ENCODE measurements at places on chromosomes 16 and 17. TPM values are rescaled to one million over a fixed set of nuclear protein-coding genes. Genes with fewer than 3 reads are reported as not detected.

DNA sequence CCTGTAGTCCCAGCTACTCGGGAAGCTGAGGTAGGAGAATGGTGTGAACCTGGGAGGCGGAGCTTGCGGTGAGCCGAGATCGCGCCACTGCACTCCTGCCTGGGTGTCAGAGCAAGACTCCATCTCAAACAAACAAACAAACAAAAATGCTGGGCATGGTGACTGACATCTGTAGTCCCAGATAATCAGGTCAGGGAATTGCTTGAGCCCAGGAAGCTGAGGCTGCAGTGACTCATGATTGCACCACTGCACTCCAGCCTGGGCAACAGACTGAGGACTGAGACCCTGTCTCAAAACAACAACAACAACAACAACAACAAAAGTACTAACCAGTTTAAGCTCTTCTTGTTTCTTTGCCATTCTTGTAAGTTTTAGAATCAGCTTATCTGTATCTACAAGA, 383.0 kb upstream of the PMFBP1 start:
- H3K4me3 ChIP-seq: no peak overlapping the region
- peak; percentile 21 for DNase-seq
- H3K4me1 ChIP-seq: no peaks in the 10 kb centered on the region
- no peaks in the 10 kb centered on the region for H3K36me3 ChIP-seq
- H3K27ac ChIP-seq: no peak overlapping the region

DNA sequence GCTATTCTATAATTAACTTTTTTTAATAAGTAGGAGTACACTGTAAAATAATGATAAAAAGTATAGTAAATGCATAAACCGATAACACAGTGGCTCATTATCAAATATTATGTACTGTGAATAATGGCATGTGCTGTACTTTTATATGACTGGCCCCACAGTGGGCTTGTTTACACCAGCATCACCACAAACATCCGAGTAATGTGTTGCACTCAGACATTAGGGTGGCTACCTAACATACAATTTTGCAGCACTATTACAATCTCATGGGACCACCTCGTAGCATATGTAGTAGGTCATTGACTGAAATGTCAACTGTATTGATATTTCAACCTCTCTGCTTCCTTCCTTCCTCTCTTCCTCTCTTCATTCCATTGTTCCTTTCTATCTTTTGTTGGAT, 51.7 kb downstream of the TBX4 start:
- H3K4me1 ChIP-seq: peaks cover 16% of the 10 kb centered on the region
- no peaks in the 10 kb centered on the region for H3K27me3 ChIP-seq
- no peaks in the 10 kb centered on the region for H3K36me3 ChIP-seq
- no peak for DNase-seq
- no peak overlapping the region for H3K4me3 ChIP-seq

DNA sequence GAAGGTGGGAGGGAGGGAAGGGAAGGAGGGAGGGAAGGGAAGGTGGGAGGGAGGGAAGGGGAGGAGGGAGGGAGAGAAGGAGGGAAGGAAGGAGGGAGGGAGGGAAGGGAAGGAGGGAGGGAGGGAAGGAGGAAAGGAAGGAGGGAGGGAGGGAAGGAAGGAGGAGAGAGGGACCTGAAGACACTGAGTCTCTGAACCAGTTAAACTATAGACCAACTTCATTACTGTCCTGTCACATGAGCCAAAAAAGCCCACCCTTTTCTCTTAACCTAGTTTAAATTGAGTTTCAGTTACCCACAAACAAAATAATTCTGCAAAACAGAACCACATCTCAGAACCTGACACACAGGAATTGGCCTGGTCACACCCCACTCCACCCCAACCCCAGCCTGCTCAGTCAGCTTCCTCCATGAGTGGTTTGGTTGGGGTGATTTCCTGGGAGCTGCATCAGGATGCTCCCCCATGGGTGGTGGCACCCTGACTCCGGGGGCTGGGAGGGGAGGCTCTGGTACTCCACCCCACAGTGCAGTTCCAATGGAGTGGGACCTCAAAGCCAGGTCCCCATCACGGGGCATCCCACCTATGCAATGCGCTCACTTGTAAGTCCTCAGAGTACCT, 4.7 kb upstream of the PRR29 start:
- H3K27ac ChIP-seq: no peak overlapping the region
- no peak overlapping the region for H3K4me3 ChIP-seq
- no peaks in the 10 kb centered on the region for H3K36me3 ChIP-seq
- H3K4me1 ChIP-seq: no peaks in the 10 kb centered on the region

DNA sequence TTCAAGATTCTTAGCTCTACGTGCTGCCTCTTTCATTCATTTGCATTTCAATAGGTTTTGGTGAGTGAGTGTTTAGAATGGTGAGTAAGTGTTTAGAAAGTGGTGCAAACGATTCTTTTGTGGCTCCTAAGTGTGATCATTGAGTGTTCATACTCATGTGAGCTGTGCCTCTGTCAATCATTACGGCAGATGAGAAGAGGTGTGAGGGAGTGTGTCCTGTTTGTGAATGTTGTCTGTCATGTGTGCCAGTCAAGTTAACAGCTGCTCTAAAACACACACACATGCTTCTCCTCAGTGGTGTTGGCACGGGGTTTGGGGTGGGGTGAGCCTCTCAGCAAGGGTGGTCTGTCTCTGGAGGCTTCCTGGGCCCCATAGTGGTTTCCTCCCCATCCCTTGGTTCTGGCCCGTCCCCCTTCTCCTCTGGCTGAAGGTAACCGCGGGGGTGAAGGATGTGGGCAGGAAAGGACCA, 11.4 kb downstream of the MYL4 start:
- H3K4me3 ChIP-seq: no peak overlapping the region
- H3K4me1 ChIP-seq: peaks cover 8% of the 10 kb centered on the region
- no peaks in the 10 kb centered on the region for H3K27me3 ChIP-seq

GRCh38 chr16:88896238-88897070, 30.0 kb upstream of the PABPN1L start:
- no peaks in the 10 kb centered on the region for H3K27me3 ChIP-seq
- DNase-seq: no peak
- H3K27ac ChIP-seq: no peak overlapping the region
- H3K4me1 ChIP-seq: no peaks in the 10 kb centered on the region
- H3K4me3 ChIP-seq: no peak overlapping the region

DNA sequence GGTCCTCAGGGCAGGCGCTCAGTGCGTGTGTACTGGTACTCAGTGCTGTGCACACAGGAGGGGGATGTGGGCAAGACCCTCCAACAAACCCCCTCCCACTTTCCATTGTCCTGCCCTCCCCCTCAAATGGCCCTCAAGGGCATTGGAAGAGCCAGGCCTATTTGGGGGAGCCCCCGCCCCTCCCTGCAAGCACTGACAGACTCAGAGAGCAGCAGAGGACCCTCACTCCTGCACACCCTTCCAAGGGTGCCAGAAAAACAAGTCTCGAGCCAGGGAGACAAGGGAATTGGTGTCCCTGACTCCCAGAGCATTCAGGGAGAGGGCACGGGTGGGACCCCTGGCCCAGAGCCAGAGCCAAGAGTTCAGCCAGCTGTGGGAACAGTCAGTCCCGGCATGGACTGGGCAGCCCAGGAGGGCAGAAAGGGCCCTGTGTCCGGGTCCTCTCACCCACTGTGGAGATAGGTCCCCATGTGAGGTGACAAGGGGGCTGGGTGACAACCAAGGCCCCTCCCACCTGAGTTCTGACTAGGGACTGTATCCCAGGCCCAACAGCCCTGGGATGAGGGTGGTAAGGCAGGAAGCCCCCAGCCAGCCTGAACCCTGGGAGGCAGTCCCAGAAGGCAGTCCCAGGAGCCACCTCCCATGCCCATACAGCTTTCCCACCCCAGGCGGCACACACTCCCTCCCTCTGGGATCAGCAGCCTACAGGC, 12.1 kb upstream of the KRTAP17-1 start:
- no peak for DNase-seq
- H3K36me3 ChIP-seq: no peaks in the 10 kb centered on the region
- no peak overlapping the region for H3K4me3 ChIP-seq

GRCh38 chr17:1492249-1493206, at the start of gene MYO1C:
MYO1C (minus strand) TSS chr17:1492686; CDS start chr17:1492487, 199 bp downstream.
- H3K27ac ChIP-seq: peak within 1 kb of the TSS; percentile 32
- no peaks in the 10 kb centered on the region for H3K36me3 ChIP-seq
- peak; percentile 47 for DNase-seq
- peak within 1 kb of the TSS; percentile 97 for H3K4me3 ChIP-seq

DNA sequence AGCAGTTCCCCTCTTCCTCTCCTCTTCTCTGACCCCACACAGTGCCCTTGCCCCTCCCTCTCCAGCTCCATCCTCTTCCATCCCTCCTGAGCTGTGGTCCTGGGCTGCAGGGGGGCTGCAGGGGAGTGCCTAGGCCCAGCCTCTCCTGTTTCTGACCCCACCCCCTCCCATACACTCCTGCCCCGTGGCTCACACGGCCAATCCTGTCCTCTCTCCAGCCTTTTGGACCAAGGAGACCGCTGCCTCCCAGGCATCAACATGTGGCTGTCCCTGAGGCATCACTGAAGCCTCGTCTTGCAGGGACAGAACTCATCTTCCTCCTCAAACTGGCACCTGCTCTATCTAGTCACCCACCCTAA, 6.7 kb downstream of the CLUH start:
- DNase-seq: no peak
- H3K4me3 ChIP-seq: no peak overlapping the region
- no peak overlapping the region for H3K27ac ChIP-seq
- H3K4me1 ChIP-seq: peaks cover 13% of the 10 kb centered on the region

GRCh38 chr16:78576941-78577340, 477.5 kb downstream of the WWOX start:
- peak; percentile 12 for DNase-seq
- no peaks in the 10 kb centered on the region for H3K36me3 ChIP-seq
- no peaks in the 10 kb centered on the region for H3K27me3 ChIP-seq

DNA sequence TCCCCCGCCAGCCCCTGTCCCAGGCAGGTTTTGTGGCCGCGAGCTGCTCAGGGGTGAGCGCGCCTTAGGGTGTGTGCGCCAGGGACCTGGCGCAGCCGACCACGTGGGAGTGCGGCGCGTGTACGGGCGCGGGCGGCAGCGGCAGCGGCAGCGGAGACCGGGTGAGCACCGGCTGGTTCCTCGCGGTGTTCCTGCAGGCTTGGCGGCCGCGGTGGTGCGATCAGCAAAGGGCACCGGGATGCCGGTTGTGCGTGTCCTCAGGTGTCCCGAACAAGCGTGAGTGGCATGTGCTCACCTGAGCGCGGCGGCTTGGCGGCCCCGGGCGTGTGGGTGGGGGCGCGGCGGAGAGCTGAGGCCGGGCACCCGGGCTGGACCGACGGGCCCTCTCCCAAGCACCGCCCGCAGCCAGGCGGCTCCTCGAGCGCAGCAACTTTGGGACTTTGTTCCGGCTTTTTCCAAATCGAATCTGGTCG, 381 bp upstream of the HSD11B2 start:
- H3K27me3 ChIP-seq: no peaks in the 10 kb centered on the region
- H3K4me3 ChIP-seq: peak overlapping the region; percentile 68
- DNase-seq: peak; percentile 29
- peaks cover 3% of the 10 kb centered on the region for H3K4me1 ChIP-seq
- H3K27ac ChIP-seq: no peak overlapping the region
- H3K36me3 ChIP-seq: no peaks in the 10 kb centered on the region

GRCh38 chr16:48903039-48903438, 293.1 kb upstream of the N4BP1 start:
- peaks cover 20% of the 10 kb centered on the region for H3K27me3 ChIP-seq
- H3K27ac ChIP-seq: no peak overlapping the region
- DNase-seq: no peak
- no peak overlapping the region for H3K4me3 ChIP-seq
- H3K36me3 ChIP-seq: no peaks in the 10 kb centered on the region
- no peaks in the 10 kb centered on the region for H3K4me1 ChIP-seq

GRCh38 chr16:73711406-73712080, 585.1 kb upstream of the PSMD7 start:
- no peak for DNase-seq
- H3K4me1 ChIP-seq: no peaks in the 10 kb centered on the region
- H3K4me3 ChIP-seq: no peak overlapping the region

DNA sequence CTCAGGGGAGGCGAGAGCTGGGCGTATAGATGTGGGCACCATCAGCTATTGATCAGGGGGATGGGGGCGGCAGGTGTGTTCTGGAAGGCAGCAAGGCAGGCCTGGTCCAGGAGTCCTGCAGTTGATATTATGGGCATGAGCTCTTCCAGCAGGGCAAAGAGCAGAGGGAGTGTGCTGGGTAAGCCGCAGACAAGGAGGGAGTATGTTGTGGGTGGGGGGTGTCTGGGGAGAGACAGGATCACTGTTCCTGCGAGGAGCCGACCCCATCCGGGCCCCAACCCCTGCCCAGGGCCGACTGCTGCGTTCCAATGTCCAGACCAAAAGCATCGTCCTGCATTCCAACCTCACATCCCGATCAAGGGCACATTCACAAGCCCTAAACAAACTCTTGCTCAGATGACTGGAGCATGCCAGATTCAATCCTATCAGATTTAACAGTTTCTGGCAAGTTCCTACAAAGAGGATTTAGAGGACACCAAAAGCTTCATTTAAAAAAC, 9.2 kb downstream of the MXRA7 start:
- peaks cover 9% of the 10 kb centered on the region for H3K4me1 ChIP-seq
- no peaks in the 10 kb centered on the region for H3K27me3 ChIP-seq
- no peak overlapping the region for H3K27ac ChIP-seq
- H3K36me3 ChIP-seq: no peaks in the 10 kb centered on the region

- H3K4me1 ChIP-seq: peaks cover 5% of the 10 kb centered on the region
- H3K27ac ChIP-seq: no peak overlapping the region
- H3K36me3 ChIP-seq: no peaks in the 10 kb centered on the region
- H3K4me3 ChIP-seq: no peak overlapping the region
- H3K27me3 ChIP-seq: no peaks in the 10 kb centered on the region
These were observed 434.2 kb downstream of the SOX9 start for GRCh38 chr17:72555052-72555451.

- DNase-seq: no peak
- no peaks in the 10 kb centered on the region for H3K36me3 ChIP-seq
- no peak overlapping the region for H3K4me3 ChIP-seq
- H3K27me3 ChIP-seq: no peaks in the 10 kb centered on the region
- H3K27ac ChIP-seq: no peak overlapping the region
These were observed 176.3 kb downstream of the VPS53 start for GRCh38 chr17:538181-538973.

GRCh38 chr17:8855477-8856204, 11.8 kb downstream of the PIK3R6 start:
- peaks cover 3% of the 10 kb centered on the region for H3K27me3 ChIP-seq
- no peak overlapping the region for H3K4me3 ChIP-seq
- H3K4me1 ChIP-seq: no peaks in the 10 kb centered on the region
- H3K27ac ChIP-seq: no peak overlapping the region

DNA sequence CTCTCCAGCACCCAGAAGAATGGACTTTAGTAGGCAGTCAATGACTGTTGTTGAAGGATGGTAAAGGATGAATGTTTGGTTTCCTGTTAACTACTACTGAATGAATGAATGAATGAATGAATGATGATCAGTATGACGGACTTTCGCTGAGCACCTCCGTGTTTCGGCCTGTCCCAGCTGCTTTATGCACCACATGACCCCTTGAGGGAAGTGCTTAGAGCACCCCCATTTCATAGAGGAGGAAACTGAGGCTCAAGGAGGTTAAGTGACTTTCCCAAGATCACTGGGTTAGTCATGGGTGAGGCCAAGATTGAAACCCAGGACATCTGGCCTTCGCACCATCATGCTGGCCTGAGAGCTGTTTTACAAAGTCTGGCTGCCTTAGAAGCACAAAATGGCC, 6.8 kb downstream of the KCNG4 start:
- DNase-seq: no peak
- H3K27me3 ChIP-seq: no peaks in the 10 kb centered on the region
- no peak overlapping the region for H3K4me3 ChIP-seq
- no peaks in the 10 kb centered on the region for H3K36me3 ChIP-seq

Gene CNGB1
- 0.04 TPM for total RNA-seq

Gene KRT24
- total RNA-seq: not detected

Gene PRSS53
- total RNA-seq: 5.8 TPM

Gene C16orf78
- not detected for total RNA-seq

Gene CDH1
- 100 TPM for total RNA-seq

Gene ANKS4B
- total RNA-seq: not detected

Gene CSNK2A2
- 14.2 TPM for total RNA-seq

Gene CAPNS2
- total RNA-seq: 0.26 TPM

Gene EPN2
- 46.4 TPM for total RNA-seq

Gene PRSS33
- total RNA-seq: not detected

Gene SP6
- total RNA-seq: 3.1 TPM

All from PC-3 (cell line).